Endodermal cell (in vitro differentiated cells): ENCODE measurements at places on chromosomes 7 and 10.

GRCh38 chr10:77172086-77172485, 465.5 kb downstream of the KCNMA1 start:
- DNase-seq: no peak

- DNase-seq: no peak
Observed at GRCh38 chr7:155918720-155919390, 106.6 kb upstream of the SHH start.

- no peak for DNase-seq
Observed at GRCh38 chr10:95537542-95537927, 23.6 kb downstream of the SORBS1 start.

DNA sequence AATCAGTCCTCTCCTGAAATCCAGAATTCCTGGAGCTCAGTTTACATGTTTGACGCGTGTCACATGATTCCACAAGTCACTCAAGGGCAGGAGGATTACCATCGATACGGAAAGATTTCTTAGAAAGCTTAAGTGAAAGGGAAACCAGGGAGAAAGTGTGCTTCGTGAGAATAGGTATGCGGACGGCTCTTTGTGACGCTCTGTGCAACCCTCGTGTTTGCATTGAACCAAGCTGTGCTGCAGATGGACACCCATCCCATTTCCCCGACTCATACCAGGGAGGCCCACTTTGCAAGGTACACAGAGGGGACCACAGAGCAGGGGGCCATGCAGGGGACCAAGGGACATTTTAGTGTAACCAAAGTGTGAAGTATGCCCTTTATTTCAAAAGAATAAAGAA, 43.2 kb downstream of the IKZF1 start:
- DNase-seq: peak; percentile 8

- no peak for DNase-seq
Observed at GRCh38 chr10:3365630-3366029, 193.0 kb upstream of the PITRM1 start.

DNA sequence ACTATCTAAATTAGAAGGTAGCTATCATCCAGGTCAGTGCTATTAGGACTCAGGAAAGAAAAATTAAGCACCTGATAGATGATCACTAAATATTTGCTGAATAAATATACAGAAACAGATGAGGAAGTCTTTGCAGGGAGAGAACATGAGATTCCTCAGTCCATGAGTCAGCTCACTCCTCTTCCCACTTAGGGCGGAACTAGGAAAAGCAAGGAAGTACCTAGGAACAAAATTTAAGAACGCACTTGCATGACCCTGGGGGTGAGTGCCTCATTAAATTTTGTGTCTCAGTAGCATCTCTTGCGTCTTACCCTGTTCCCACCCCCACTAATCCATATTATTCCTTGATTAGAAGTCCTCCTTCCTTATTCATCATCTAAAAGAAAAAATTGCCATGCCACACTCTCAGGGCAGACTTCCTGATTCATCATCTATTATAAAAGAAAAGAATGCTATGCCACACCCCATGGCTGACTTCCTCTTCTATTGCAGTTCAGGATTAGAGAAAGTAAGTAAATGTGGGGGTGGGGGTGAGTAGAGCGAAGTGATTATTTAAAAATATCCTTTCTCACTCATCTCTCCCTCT, 208.8 kb downstream of the THSD7A start:
- DNase-seq: no peak

- DNase-seq: no peak
Observed at GRCh38 chr10:21953585-21954057, 49.9 kb downstream of the DNAJC1 start.

DNA sequence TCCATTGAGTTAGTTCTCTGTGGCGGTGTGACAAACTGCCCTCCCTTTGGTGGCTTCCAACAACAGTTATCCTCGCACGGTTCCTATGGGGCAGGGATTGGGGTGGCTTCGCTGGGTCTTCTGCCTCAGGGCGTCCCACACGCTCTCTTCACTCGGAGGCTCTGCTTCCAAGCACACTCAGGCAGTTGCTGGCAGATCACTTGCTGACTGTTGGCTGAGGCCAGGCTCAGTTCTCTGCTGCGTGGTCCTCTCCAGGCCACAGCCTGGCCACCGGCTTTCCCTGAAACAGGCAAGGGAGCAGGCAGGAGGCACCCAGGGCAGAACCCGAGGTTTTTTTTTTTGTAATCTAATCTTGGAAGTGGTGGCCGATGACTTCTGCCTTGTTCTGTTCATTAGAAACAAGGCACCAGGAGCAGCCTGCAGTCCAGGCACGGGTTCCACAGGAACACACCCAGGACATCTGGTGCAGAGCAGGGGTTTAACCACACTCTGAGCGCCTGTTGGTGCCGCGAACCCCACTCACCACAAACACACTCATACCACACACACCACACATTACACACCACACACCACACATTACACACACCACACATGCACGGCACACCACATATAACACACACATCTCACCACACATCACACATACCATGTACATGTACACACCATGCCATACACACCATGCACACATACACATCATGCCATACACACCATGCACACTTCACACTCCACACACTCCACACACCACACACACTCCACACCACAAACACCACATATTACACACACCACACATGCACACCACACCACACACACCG, 112.2 kb downstream of the PTPN20 start:
- peak; percentile 25 for DNase-seq

GRCh38 chr7:90383861-90384260, 19.4 kb upstream of the CLDN12 start:
- DNase-seq: no peak

DNA sequence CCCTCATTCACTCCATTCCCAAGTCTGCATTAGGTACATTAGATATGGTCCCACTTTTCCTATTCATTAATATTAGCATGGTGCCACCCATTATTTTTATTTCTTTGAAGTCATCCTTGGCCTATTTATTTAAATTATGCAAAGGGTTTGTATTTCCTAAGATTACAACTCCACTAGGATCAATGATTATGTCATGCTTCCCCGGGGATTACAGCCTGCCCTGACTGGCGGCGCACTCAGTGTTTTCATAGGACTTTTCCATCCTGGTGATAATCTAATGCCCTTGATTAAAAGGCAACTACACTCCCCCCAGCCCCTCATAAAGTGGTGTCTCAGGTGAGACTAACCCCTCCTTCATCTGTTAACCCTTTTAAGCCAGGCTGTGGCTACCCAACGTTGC, 187.2 kb downstream of the POU6F2 start:
- DNase-seq: no peak

DNA sequence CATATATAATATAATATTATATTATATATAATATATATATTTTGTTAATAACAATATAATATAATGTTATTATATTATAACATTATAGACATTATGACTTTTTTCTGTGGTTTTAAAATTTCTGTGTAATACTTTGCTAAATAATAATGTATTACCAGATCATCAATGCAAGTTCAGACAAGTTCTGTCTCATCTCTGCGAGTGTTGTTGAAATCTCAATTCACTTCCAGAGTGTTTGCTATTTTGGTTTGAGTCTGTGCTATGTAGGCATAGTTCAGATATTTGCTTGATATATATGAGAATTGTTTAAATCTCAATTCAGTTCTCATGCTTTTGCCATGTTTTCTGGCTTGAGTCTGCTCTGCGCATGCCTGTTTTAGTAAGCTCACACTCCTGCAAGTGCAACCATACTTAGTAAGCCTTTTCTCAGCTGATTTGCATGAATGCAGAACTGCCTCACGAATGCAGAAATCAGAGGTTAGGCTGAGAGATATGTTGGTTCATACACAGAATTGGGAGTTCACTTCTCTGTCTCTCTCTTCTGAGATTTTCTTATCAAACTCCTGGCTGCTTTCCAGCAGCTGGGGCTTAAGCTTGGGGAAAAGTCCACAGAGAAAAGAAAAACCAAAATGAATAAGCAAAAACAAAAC, 830.2 kb upstream of the SORCS1 start:
- no peak for DNase-seq

DNA sequence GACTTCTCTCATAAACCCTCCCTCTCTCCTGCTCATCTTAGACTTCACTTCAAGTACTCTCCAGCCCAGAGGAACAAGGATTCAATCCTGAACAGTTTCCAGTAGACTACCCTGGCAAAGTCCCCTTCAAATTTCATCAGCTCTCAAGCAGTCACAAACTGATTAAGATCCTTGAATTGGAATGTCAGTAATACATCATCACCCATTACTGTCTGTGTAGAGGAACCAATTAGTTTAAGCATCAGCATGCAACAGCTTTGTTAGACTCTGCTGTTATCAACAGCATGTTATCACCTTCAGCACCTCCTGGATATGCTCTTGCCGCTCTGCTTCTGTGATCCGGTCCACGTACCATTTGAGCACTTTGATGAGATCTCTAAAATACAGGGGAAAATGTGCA, 307.0 kb upstream of the IMMP2L start:
- no peak for DNase-seq

DNA sequence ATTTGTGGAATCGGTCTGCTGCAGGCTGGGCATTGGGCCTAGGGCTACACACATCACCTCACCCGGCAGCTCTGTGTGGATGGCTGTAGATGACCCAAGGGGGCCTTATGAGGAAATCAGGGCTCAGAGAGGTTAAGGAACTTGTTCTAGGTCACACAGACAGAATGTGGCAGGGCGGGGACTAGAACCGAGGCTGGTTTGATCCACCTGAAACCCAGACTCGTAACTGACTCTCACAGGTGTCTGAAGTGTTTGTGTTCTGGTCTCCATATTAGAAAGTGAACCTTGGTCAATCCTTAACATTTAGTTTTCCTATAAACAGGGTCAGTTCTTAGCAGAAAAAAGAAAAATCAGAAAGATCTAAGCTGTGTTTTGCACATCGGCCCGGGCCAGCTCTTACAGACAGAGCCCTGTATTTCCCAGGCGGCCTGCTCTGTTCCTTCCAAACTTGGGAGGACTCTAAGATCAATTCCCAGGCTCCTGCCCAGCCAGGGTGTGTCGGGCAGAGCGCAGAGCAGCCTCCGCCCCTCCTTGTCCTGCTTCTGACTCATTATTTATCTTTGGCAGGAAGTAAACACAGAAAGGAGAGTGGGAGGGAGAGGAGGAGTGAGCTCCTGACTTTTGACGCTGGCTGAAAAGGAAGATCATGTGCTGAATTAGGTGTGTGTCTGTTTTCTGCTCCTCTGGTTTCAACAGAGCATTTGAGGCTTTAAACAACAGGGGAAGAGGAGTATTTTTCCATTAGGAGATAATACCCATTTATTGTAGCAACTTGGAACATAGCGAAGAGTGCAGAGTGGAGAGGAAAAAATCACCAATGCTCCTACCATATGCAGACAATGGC, 74.1 kb downstream of the TACC2 start:
- peak; percentile 91 for DNase-seq

GRCh38 chr10:125165584-125166573, 5.5 kb upstream of the CTBP2 start:
- peak; percentile 34 for DNase-seq

- DNase-seq: peak; percentile 85
Observed at GRCh38 chr7:110804501-110804900, 286.4 kb upstream of the LRRN3 start.

DNA sequence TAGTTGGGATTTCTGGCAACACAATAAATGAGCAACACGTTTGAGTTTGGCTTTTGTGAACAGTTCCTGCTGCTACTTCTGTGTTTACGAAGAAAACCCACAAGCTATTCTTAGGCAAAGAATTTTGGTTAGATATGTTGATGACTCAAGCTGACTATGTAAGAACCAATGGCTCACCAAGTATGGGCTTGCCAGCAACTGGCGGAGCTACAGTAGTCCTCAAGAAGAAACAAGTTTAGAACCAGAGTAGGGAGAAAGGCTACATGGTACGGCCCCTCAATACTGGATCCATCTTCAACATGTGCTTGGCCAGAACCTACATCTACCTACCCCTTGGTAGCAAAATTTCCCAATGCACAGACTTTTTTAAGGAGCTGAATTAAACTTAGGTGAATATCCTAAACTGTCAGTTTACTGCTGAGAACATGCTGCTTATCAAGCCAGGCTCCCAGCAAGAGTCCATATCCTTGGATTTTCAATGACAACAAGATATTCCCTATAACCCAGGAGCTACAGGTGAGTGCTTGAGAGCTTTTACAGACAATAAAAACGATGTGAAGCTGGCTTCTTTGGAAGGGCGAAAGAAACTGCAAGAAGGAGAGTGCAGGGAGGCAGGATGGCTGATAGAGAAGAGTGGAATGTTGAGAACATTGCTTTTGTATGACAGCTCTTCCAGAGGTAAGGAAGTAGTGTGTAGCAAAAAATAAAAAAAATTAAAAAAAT, 74.3 kb upstream of the ASAH2 start:
- DNase-seq: no peak

DNA sequence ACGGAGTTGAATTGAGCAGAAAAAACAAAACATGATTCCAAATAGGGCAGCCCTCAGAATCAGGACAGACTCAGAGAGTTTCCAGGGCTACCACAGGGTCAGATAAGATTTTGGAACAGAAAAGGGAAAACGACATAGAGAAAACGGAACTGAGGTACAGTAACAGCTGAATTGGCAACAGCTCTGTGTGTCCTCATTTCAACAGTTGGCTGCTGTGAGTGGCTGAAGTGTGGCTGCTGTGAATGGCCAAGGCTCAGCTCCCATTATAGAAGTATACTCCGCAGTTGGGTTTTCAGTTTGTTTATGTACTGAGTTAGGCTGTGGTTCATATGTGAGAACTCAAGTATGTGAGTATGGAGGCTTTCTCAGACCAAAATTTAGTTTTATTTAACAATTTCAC, 32.0 kb downstream of the ANTXRL start:
- DNase-seq: no peak

- DNase-seq: no peak
Observed at GRCh38 chr10:10392511-10392910, 625.2 kb upstream of the CELF2 start.

DNA sequence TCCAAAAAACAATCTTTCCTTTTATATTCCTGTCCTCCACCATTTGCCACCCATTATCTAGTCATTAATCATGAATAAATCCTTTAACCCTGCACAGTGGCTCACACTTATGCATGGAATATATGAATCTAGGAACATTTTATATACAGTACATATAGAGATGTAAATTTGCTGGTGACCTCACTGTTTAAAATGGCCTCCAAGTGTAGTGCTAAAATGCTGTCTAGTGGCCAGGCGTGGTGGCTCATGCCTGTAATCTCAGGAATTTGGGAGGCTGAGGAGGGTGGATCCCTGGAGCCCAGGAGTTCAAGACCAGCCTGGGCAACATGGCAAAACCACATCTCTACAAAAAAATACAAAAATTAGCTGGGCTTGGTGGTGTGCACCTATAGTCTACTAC, 9.6 kb downstream of the NANOS1 start:
- no peak for DNase-seq

DNA sequence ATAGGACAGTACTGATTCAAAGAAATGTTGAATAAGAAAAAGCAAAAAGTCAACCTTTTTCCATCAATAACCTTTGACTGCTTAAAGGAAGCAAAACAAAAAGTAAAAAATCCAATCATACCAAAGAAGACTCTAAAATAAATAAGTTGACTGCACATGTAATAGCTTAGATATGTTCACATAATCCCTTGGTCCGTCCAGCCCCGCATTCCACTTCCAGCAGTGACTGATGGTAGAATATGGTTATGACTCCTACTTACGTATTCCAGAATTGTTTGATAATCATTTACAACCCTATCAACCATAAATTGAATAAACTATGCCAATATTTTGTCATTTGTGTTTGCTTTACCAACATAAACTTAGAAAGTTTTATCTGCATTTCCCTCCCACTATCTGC, 77.9 kb downstream of the CTNNA3 start:
- no peak for DNase-seq
